ENCODE measurements at places on chromosomes 12 and 14. TPM values are rescaled to one million over a fixed set of nuclear protein-coding genes. Genes with fewer than 3 reads are reported as not detected.

Gene SLC7A8
- total RNA-seq, result 19.5 TPM

DNA sequence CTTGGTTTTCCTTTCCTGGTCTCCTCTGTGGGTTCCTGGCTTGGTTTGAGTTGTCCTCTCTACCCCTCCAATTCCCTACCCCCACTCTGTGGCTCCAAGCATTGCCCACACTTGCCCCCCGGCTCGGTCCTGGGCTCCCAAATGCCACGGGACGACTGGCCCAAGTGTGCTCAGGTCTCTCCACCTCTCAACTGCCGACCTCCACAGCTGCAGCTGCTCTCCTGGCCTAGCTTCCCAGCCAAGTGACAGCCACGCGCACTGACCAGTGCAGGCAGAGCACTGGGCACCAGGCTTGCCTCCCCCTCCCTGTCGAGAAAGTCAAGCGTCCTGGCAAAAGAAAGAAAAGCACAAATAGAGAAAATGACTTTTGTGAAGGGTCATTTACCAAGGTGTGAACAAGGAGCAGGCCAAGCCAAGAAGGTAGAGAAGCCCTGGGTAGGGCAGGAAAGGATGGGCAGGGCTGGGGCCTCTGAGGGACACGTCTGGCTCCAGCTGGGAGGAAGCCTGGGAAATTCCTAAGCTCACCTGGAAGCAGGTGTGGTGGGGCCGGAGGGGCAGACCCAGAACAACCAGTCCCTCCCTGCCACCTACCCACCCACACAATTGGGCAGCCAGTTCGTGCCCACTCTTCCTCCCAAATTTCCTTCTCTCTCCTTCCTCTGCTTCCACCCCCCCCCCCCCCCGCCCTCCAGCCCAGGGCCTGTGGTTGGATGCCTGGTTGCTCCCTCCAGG lies 1.8 kb upstream of the CEP170B start:
- no peak for DNase-seq

- no peak for DNase-seq
Measured at GRCh38 chr14:58772794-58773620, 135.2 kb downstream of the DACT1 start.

DNA sequence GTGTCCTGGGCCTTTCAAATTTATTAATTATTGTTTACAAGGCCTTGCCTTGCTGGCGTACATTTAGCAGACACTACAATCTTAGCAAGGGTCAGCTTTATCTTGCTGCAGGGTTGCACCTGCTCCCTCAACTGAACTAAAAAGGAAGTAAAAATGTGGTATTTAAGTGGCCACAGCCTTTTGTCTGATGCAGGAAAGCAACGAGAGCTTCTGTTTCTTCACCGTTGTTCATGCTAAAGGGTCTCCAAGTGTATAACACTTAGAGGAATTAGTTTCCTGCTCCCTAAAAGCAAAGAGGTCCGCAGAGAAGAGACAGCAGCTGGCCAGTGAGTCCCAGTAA lies 62.8 kb upstream of the EGLN3 start:
- DNase-seq, result no peak

DNA sequence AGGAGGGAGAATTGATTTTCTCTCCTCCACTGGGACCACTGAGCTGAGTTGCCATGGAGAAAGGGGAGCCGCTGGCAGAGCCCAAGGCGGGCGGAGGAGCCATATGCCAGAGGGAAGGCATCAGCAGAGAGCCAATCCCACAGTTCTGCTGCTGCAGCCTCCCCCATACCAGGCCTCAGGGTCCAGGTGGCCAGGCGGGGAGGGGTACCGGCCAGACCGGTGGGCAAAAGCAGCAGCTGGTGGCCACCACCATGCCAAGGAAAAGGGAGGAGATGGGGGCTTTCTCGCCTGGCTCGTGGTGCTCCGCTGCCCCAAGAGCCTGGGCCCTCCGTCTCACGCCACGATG lies 72.8 kb downstream of the PITPNM2 start:
- no peak for DNase-seq

- no peak for DNase-seq
Measured at GRCh38 chr12:66190519-66191370, 1.7 kb downstream of the IRAK3 start.

GRCh38 chr12:24177889-24178288 lies 228.4 kb upstream of the SOX5 start:
- no peak for DNase-seq
